AG10803 (cell line): ENCODE measurements at places on chromosomes 1 and 21.

DNA sequence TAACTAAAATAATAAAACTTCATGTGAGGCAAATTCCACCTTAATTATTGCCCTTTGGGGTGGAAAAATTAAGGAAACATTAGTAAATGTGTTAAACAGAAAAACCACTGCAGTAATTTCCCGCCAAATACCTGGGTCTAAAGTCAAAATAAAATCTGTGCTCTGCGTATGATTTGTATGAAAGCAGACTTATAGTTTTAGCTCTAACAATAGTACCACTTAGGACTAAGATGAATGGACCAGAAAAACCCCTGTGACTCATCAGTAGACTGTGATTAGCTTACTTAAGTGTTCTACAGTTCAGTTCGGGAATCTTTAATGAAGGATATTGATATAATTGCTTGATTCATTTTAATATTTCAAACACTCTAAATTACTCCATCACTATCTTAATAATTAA is 23.3 kb upstream of the C1orf105 start:
- peak; percentile 47 for DNase-seq

DNA sequence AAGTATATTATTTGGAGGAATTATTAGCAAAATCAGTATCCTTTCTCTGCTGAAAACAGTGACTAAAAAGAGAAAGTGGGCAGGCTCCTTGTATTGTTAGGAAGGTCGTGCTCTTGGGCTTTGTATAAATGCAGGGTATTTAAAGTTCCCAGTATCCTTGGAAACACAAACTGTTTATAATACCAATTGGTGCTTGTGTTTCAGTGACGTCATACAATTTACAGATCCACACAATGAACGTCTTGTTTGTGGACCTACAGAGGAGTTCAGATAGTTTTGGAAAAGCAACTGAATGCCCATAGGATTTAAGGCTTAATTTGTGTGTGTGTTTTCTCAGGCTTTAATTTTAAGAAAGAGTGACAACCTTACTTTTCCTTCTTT is 168.2 kb downstream of the RASAL2 start:
- DNase-seq, result peak; percentile 57

DNA sequence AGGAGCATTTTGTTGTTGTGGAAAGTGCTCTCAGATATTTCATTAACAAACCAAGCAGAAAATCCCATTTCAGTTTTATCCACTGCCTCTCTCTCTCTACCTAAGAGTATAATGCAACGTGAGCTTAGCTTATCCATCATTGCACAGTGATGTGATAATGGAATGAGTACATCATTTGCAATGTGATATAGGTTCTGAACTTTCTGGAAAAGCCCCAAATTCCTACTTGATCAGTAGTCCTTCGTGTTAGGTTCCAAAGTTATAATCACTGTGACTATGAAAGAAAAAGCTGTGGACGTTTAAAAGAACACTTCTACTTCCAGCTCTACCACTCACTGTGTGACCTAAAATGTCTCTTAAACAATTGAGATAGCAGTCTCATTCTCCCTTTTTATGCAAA is 76.4 kb upstream of the PRMT6 start:
- DNase-seq, result no peak

- no peak for DNase-seq
Observed at GRCh38 chr1:194055536-194055935, 869.1 kb upstream of the B3GALT2 start.
